Breast epithelium (tissue), 4 donors: ENCODE measurements at places on chromosomes 6 and 20. TPM values are rescaled to one million over a fixed set of nuclear protein-coding genes. Genes with fewer than 3 reads are reported as not detected.

GRCh38 chr6:105326216-105326615 lies 76.7 kb downstream of the PREP start:
- no peak for DNase-seq

DNA sequence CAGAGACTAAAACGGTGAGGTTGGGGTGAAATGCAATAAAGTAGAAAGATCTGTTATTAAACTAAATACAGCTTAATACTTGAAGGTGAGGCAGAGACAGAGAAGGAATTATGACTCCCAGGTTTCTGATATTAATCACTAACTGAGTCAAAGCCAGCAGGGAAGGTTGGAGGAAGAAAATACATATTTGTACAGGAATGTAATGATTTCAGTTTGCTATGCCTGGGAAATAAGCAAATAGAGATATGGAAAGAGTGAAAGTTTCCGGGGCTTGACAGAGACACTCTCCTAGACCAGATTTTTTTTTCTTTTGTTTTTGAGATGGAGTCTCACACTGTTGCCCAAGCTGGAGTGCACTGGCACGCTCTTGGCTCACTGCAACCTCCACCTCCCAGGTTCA lies 76.8 kb downstream of the PTPRK start:
- DNase-seq: no peak

GRCh38 chr6:116405138-116405537 lies 34.4 kb downstream of the DSE start:
- no peak for DNase-seq

SYCP2 gene
- 12.5 TPM for total RNA-seq

ISM1 gene
- 13.0 TPM for total RNA-seq

GRCh38 chr6:44074813-44075646 lies 52.2 kb downstream of the MRPL14 start:
- DNase-seq: no peak

PM20D2 gene
- total RNA-seq: 21.3 TPM

DNA sequence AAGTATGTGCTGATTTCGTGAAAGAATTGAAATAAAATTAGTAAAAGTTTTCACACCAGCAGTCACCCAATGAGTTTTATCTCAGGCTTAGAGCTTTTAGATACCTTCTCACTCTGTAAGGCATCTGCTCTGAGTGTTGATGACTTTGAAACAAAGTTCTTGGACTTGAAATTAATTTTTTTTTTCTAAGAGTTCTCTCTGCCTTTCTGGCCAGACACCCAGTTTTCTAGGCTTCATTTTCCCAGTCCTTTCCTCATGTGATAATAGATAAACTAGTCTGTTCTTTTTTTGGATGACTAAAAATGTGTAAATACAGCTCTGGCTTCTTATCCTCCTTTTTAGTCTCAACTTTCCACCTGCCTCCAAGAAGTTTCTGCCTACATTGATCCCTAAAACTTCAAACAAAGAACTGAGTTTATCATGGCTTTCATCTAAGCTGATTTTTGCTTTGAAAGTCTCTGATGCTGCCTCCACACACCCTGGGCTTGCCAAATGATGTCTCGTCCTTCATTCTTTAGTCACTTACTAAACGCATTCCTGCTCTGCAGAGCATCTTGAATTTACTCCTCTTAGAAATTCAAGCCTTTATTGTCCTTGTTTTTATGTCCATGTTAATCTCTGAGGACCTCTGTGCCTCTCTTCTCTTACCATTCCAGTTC lies 32.7 kb downstream of the SLX4IP start:
- no peak for DNase-seq

LINC00237 gene
- not detected for total RNA-seq

RBPJL gene
- not detected for total RNA-seq

KCNG1 gene
- 7.0 TPM for total RNA-seq

- no peak for DNase-seq
Observed at GRCh38 chr6:148885925-148886845, 139.4 kb downstream of the UST start.
